Hindlimb muscle (tissue), 1 donor: ENCODE measurements at places on chromosomes 1 and 21. TPM values are rescaled to one million over a fixed set of nuclear protein-coding genes. Genes with fewer than 3 reads are reported as not detected.

DNA sequence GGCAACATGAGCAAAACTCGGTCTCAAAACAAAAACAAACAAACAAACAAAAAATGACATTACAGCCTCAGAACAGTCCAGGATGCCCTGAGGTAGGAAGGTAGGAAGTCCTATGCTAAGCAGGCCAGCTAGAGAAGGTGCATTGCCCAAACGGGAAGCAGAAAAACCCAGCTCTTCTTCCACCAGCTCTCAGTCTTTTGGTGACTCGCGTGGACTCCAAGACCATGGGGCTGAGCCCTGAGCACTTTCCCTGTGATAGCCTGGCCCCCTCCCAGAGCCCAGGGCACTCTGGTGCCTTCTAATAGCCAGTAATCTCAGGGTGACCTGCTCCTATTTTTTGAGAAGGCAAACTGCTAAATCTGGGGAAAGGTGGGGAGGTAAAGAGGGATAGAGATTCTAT, 16.1 kb downstream of the PHLDA3 start:
- no peak for DNase-seq

TSSK3 gene
- polyA plus RNA-seq: 3.3 TPM

NTMT2 gene
- 10.6 TPM for polyA plus RNA-seq

FMO1 gene
- 7.0 TPM for polyA plus RNA-seq
